ENCODE measurements at places on chromosomes 12 and 14.

DNA sequence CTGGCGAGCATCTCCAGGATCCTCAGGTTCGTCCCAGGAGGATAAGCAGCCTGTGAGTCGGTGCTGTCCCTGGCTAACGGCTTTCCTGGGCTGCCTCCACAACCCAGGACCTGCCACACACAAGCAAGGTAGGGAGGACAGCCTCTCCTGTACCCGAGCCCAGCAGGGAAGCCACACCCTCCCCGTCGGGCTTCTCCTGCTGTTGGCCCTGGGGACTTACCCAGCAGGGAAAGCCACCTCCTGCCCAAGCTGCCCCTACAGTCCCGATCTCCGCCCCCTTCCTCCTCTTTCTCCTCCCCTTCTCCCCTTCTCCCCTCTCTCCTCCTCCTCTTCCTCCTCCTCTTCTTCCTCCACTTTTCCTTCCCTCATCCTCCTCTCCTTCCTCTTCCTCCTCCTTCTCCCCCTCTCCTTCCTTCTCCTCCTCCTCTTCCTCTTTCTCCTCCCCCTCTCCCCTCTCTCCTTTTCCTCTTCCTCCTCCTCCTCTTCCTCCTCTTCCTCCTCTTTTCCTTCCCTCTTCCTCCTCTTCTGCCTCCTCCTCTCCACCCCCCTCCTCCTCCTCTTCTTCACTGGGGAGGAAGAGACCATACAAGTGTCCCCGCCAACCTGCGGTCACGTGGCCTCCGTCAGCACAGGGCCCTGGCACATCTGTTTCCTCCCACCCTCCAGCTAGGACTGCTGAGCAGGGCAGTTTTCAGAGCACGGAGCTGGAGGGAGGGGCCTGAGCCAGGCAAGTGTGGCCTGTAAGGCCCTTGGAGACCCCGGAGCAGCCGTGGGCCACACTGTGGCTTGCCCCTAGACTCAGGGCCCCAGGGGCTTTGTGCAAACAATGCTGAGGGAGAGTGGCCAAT, 17.3 kb upstream of the RFLNA start:
- DNase-seq = no peak

GRCh38 chr12:114440270-114441038, 34.5 kb upstream of the TBX5 start:
- DNase-seq = no peak

GRCh38 chr12:117835156-117835555, 133.6 kb downstream of the KSR2 start:
- DNase-seq = no peak

DNA sequence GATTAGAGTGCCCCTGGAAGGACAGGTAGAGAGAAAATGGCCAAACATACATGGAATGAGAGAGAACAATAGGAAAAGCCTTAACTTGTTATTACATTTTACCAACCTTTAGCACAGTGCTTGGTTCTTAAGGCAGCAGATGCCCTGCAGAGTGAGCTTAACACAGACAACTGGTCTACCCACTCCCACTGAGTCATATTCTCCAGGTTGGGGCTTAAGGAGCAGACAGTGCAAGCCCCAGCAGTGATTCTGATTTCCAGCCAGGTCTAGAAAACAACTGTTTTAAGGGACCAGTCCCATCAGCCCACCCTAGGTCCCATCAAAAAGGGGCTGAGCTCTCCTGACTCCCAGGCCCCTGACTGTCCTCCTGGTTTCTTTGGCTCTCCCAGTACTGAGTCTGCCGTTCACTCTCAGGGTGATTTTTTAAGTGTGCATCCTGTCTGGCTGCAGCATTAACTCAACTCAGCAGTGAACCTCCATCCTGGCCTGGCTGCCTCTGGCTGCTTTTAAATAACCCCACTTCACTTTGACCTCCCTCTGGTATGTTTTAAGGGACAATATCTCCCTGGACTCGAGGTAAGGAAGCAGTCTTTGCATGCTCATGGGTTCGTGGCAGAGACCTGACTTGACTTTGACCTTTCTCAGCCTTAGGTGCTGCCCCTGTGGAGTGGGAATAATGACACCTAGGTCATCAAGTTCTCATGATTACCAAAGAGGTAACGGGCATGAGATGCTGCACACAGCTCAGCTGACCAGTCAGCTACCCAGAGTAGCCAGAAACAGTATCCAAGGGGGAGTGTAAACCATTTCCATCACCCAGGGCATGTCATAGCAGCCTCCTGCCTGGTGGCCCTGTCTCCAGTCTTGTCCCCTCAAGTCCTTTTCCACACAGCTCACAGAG, 210.7 kb upstream of the PWP1 start:
- no peak for DNase-seq

- DNase-seq = no peak
Measured at GRCh38 chr14:37968664-37969240, 239.0 kb upstream of the SSTR1 start.

DNA sequence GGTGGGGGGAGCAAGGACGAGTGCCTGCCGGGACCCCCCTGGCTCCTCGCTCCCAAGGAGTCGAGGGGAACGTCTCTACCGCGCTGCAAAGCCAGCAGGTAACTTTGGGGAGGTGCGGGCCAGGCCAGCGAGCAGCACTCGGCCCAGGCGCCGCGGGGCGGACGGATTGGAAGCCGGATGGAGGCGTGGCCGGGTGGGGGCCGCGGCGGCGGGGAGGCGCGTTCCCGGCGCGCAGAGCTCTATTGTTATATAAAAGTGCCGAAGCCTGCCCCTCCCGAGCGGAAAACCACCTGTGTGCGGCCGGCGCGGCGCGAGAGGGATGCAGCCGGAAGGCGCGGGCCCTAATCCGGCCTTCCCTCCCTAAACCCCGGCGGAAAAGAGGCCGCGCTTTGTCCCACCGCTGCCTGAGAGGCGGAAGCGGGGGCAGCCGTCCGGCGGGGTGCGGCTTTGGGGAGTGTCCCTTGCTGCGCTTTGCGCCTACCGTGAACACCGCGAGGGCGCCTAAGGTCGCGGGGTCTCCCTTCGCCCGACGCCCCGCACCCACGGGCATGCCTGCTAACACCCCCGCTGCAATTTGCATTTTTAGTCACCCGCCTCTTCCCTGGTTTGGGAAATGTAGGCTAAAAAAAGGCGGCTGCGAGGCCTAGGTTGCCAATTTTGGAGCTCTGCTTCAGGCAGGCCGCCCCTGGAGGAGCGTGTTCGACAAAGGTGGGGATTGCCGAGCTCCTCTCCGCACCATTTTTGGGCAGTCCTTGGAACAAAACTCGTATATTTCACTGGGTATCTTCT, 1.7 kb upstream of the DUSP6 start:
- DNase-seq = peak; percentile 71

DNA sequence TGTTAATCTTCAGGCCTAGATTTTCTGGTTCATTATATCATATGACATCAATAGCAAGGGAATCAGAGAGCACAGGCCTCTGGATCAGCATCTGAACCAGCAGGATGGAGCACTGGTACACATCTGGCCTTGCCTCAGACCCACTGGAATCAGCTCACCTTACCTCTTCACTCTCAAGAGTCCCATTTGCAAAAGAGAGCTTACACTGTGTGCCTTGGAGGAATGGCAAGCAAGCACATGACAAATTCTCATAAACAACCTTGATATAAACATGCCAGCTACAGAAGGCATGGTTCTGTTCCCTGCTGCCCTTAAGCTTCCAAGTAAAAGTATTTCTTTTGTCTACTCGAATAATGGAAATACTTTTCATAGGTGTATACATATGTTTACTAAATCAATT, 128.6 kb upstream of the CPM start:
- DNase-seq = no peak

- DNase-seq = no peak
Measured at GRCh38 chr12:50052964-50053363, 4.4 kb upstream of the ASIC1 start.

- DNase-seq = peak; percentile 68
Measured at GRCh38 chr12:47276621-47277309, 197.0 kb upstream of the AMIGO2 start.

- DNase-seq = no peak
Measured at GRCh38 chr12:92056290-92056689, 89.4 kb downstream of the BTG1 start.

DNA sequence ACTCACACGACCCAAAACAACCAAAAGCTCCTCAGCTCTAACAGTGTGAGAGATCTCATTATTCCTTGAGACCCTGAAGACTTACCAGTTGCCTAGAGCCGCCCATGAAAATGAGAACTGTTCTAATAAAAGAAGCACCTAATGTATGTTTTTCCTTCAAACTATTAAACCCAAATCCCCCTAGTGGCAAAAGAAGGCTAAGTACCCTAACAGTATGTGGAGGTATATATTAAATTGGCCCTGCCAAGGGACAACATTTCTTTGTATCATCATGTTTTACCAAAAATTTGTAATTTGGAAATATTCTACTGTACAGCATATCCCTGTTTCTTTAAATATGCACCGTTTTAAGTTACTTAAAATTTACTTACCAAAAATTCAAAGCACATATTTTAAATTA, 38.0 kb upstream of the PPFIA2 start:
- no peak for DNase-seq

- DNase-seq = no peak
Measured at GRCh38 chr14:95183532-95184412, 26.4 kb upstream of the DICER1 start.

DNA sequence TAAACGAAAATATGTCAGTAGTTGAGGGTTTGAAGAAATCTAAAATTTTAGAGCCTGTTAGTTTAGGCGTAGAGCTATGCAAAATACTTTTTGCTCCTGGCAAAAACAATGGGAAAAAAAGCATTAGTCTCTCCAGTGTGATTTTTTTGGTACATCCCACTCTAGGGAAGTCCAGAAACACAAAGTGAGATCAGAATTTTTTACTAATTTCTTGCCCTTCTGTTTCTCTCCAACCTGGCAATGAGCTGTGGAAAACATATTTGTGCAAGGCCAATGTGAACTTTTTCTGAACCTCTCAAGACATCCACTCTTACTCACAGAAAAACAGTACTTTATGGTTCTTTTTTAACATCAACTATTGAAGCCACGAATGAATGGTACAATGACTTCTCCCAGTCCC, 56.9 kb upstream of the DCN start:
- DNase-seq = no peak

- DNase-seq = no peak
Measured at GRCh38 chr12:94290353-94290752, 142.0 kb downstream of the PLXNC1 start.

DNA sequence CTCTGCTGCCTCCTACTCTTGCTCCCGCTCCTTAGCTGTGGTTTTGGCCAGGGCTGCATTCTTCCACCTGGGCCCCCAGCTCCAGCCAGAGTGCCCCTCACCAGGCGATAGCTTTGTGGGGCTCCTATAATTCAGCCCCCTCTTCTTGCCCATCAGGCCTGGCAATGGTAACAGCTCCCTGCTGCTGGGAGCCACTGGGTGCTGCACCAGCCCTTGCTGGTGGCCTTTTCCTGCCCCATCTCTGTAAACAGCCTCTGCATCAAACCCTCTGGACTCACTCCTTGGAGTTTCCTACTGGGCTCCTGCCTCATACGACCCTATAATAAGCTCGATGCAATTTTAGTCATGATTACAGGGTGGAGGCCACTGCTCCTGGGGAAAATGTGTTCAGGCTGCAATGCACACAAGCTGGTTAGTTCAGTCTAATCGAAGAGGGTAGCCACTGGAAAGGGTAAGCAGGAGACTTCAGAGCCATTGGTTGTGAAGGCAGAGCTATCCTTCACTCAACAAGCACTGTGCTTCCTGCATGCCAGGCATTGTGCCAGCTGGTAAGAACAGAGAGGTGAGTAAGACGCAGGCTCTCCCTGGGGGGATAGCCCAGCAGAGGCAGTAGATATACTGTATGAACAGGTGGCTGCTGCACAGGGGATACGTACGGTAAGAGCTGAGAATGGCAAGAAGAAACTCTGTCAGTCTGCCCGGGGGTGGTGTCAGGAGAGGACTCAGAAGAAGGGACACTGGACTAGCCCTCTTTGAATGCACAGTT, 24.7 kb downstream of the CLMN start:
- DNase-seq = no peak

DNA sequence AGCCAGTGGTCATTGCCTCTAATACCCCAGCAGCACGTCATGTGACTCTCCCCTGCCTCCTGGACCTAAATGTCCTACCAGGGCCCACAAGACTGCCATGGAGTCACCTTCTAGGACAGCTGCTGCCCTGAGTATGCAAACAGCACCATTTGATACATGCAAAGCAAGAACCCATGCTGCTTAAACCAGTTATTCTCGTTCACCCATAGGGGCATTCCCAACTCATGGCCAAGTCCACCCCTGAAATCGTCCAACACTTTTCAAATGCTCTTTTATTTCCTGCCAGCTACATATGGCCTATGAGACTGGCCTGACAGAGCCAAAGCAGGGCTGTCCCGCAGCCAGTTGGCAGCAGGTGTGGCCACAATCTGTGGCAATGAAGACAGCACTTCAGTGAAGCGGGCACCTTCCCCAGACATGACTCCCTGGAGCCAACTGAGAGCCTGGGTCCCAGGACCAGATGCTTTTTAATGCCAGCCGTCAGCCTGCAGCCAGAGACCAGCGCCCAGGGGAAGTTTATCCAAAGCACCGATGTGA, 99.9 kb downstream of the BCAT1 start:
- DNase-seq = no peak

GRCh38 chr14:56894591-56894991, 84.3 kb upstream of the OTX2 start:
- no peak for DNase-seq

DNA sequence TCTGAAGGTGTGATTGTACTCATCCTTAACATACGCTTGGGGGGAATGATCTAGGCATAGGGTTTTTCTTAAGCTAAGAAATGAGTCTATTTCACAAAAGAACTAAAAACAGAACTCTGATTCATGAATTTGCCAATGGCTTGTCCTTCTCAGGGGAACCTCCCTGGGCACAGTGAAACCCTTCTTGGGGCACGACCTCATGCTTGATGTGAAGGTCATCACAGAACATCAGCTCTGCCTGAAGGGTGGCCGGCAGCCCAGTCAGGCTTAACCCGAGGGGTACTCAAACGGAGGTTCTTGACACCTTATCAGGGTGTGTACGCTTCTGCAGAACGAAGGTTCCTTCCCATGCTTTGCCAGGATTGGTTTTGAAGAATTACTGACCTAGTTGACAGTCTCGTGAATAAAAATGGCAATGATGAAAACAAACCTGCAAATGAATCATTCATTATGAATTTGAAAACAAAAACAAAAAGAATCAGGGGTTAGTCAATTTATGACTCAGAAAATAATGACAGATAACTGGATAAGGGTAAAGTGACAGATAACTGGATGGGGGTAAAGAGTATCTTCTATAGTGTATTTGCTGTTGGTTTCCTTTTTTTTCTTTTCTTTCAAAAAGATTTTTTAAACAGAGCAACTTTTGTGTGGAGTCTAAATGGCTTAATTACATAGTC, 86.4 kb downstream of the GALNT8 start:
- DNase-seq = no peak

DNA sequence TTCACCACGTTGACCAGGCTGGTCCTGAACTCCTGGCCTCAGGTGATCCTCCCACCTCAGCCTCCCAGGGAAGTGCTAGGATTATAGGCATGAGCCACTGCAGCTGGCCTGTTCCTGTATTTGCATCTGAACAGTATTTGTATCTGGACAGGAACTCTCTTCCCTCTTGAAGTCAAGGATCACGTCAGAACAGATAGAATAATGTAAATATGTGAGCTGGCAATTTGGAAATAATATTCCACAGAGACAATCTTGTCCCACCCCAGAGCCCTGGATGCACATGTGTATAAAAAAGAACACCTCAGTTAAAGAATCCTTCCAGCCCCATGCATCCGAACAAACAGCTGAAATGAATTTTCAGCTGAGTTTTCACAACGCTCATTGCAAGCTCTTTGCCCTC, 118.3 kb downstream of the VEZT start:
- DNase-seq = no peak

- DNase-seq = no peak
Measured at GRCh38 chr12:93855261-93855660, 178.1 kb downstream of the CRADD start.

GRCh38 chr12:4271717-4272423, 1.7 kb upstream of the CCND2 start:
- peak; percentile 92 for DNase-seq

- DNase-seq = no peak
Measured at GRCh38 chr14:102584871-102585869, 7.3 kb upstream of the RCOR1 start.

All from CD4-positive, alpha-beta T cell treated with Interleukin-1 beta for 1 hour (primary cell).